ENCODE measurements at places on chromosomes 4 and X. TPM values are rescaled to one million over a fixed set of nuclear protein-coding genes. Genes with fewer than 3 reads are reported as not detected.

GRCh38 chr4:87317527-87317926 is 5.2 kb downstream of the HSD17B13 start:
- no peak for DNase-seq

- no peak for DNase-seq
These were observed 29.5 kb upstream of the NUP54 start for GRCh38 chr4:76177709-76178108.

Gene OTUD6A
- total RNA-seq = not detected

Gene LPAR4
- total RNA-seq = not detected

DNA sequence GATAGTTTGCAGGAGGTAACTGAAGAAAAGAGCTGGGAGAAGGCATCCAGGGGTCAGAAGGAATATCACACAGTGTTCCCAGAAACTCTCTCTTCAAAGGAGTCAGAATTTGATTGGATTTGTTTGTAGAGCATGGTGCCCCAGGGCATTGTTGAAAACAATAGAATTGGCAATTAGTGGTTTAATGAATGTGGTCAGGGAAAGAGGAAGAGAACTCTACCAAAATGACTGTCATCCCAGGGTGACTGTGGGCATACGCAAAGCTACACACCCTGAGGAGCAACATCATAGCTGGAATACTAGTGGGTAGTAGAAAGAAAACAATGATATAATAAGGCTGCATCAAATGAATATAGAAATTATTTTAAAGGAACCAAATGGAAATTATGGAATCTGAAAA is 21.5 kb downstream of the TNIP2 start:
- no peak for DNase-seq

Gene MGARP
- not detected for total RNA-seq

- DNase-seq = peak; percentile 7
These were observed 35.7 kb upstream of the INTS6L start for GRCh38 chrX:135484641-135485289.

DNA sequence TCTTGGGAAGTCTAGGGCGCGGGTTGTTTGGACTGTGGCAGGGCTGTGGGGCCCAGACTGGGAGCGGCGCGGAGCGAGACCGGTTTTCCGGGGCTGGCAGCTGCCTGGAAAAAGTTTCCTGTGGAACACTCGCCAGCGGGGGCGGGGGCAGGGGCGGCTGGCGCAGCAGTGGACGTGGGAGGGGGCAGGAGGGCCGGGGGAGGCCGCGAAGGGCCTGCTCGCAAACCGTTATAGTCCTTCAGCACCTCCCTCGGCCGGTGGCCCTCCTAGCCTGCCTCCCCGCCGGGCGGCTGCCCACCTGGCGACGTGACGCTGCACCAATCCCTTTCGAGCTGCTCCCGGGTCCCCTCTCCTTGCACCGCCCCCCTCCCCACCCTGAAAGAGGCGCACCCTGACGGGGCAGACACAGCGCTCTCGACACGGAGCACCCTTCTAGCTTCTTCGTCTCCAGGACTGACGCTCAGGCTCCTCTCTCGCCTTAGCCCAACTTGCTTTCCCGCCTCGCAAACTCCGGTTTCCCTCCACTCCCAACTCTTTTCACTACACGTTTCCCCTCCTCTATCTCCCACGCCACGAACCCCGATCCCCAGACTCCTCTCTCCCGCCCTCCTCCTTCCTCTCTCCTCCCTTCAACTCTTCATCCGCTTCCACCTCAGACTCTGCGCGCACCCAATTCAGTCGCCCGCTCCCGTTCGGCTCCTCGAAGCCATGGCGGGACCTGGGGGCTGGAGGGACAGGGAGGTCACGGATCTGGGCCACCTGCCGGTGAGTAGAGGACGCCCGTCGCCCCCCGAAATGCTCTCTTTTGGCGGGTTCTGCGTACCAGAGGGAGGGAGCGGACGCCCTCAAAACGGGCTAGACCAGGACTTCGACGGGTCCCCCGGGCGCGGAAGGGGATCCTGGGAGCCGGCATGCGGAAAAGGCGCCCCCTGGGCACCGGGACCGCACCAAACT is at the start of gene NRK:
NRK (plus strand) TSS at position 402 of the 954 bp plus-strand sequence; CDS start at position 709, 307 bp downstream.
- DNase-seq = no peak

Gene ERVMER34-1
- total RNA-seq = not detected
